ENCODE measurements at places on chromosomes 4 and X. TPM values are rescaled to one million over a fixed set of nuclear protein-coding genes. Genes with fewer than 3 reads are reported as not detected.
A peak's percentile ranks its signal among the peaks of the same experiment; 100 is the strongest.

The AGTR2 gene
- not detected for total RNA-seq

The MAP9 gene
- 10.6 TPM for total RNA-seq

The MFAP3L gene
- total RNA-seq: 5.6 TPM

The CLDN22 gene
- 0.60 TPM for total RNA-seq

The OPRPN gene
- total RNA-seq: not detected

The ELF2 gene
- total RNA-seq: 114 TPM

The MAGEA8 gene
- not detected for total RNA-seq

GRCh38 chr4:69051576-69051943, 44.7 kb upstream of the UGT2B7 start:
- no peaks in the 10 kb centered on the region for H3K4me1 ChIP-seq
- H3K36me3 ChIP-seq: no peaks in the 10 kb centered on the region
- H3K27ac ChIP-seq: no peak overlapping the region
- no peak for DNase-seq

- no peak overlapping the region for H3K4me3 ChIP-seq
- peaks cover 16% of the 10 kb centered on the region for H3K36me3 ChIP-seq
- H3K27ac ChIP-seq: no peak overlapping the region
- DNase-seq: no peak
Measured at GRCh38 chrX:123665197-123665596, 67.7 kb downstream of the THOC2 start.

GRCh38 chrX:148500423-148501385, at the start of gene AFF2:
AFF2 (plus strand) TSS chrX:148500617; CDS start chrX:148501098, 481 bp downstream.
- H3K4me3 ChIP-seq: peak within 1 kb of the TSS; percentile 31
- H3K36me3 ChIP-seq: no peaks in the 10 kb centered on the region
- H3K4me1 ChIP-seq: peaks cover 12% of the 10 kb centered on the region
- H3K27me3 ChIP-seq: peaks cover 23% of the 10 kb centered on the region
- no peak within 1 kb of the TSS for H3K27ac ChIP-seq

DNA sequence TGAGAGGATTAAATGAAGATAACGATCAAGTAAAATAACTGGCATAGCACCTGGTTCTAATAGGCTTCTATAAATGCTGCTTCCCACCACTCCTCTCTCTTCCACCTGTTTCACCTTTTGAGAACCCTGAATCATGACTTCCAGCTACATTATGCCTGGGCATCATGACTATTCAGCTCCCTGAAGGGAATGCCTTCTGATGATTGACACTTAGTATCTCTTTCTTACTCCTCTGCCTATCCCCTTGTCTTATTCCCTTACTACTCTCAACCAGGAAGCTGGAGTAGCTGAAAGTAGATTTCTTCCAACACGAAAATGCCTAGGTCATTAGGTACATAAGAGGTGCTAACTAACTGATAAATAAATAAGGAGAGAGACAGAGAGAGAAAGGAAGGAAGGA, 24.7 kb upstream of the CXCL8 start:
- no peaks in the 10 kb centered on the region for H3K4me1 ChIP-seq
- H3K4me3 ChIP-seq: no peak overlapping the region
- H3K27me3 ChIP-seq: no peaks in the 10 kb centered on the region
- H3K36me3 ChIP-seq: no peaks in the 10 kb centered on the region

DNA sequence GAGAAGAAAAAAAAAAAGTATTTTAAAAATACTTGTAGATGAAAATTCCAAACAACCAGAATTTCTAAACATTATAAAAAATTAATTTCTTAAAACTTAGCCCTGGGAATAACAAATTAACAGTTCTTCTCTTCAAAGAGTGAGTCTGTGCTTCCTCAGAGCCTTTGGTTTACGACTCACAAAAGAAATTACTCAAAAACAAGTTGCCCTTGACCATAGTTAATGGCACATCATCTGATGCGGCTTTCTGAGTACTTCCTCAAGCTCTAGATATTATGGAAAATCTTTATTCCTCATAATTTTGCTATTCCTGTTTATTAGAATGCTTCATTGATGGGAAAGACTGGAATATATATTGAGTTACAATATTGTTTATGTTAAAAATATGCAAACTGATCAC, 23.7 kb downstream of the TAPT1 start:
- DNase-seq: no peak
- no peak overlapping the region for H3K4me3 ChIP-seq
- H3K36me3 ChIP-seq: peaks cover 11% of the 10 kb centered on the region
- no peaks in the 10 kb centered on the region for H3K27me3 ChIP-seq
- no peak overlapping the region for H3K27ac ChIP-seq

- H3K27ac ChIP-seq: no peak overlapping the region
- no peaks in the 10 kb centered on the region for H3K27me3 ChIP-seq
- no peak for DNase-seq
- no peaks in the 10 kb centered on the region for H3K36me3 ChIP-seq
- H3K4me1 ChIP-seq: no peaks in the 10 kb centered on the region
- H3K4me3 ChIP-seq: no peak overlapping the region
Measured at GRCh38 chr4:174538123-174538875, 16.0 kb upstream of the HPGD start.

DNA sequence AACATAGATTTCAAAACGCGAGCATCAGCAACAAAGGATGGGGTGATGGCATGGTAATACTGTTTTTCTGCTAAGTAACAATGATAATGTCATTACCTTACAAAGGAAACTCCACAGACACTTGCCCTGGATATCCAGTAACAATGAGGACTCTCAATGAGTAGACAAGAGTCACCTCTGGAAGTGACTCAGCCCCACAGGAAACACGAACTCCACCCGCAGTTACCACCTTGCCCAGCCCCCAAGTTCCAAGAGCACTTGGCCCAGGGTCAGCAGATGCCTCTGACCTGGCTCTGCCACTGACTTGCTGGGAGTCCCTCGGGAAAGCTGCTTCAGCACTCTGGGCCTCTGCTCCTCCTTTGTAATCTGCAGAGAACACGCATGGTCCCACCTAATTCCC, 110.3 kb upstream of the MAP3K15 start:
- H3K27ac ChIP-seq: no peak overlapping the region
- peaks cover 3% of the 10 kb centered on the region for H3K36me3 ChIP-seq
- H3K4me1 ChIP-seq: peaks cover 31% of the 10 kb centered on the region

DNA sequence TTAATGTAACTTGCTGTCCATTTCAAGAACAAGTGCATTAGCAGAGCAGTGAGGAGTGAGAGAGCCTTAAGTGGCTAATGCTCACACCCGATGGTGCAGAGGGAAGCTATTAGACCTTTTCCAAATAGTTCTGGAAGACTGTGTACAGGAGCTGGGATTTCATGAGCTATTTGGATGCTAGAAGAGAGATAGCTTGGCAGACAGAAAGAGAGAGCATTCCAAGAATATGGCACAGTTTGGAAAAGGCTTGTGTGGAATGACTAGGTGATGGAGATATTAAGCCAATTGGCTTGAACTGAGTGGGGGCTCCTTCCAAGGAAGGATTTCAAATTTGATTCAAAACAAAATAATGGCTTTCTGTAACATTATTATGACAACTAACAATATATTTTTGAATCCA, 1097.2 kb upstream of the TENM3 start:
- no peaks in the 10 kb centered on the region for H3K4me1 ChIP-seq
- H3K36me3 ChIP-seq: no peaks in the 10 kb centered on the region
- H3K4me3 ChIP-seq: no peak overlapping the region

- no peak overlapping the region for H3K4me3 ChIP-seq
- H3K27ac ChIP-seq: no peak overlapping the region
- no peaks in the 10 kb centered on the region for H3K36me3 ChIP-seq
Measured at GRCh38 chrX:107677909-107678308, 49.6 kb downstream of the PRPS1 start.

GRCh38 chrX:7261672-7262332, 113.8 kb upstream of the PUDP start:
- H3K27me3 ChIP-seq: no peaks in the 10 kb centered on the region
- no peaks in the 10 kb centered on the region for H3K4me1 ChIP-seq
- H3K27ac ChIP-seq: peak overlapping the region; percentile 15
- H3K36me3 ChIP-seq: no peaks in the 10 kb centered on the region

GRCh38 chr4:76606645-76607265, 171.7 kb downstream of the SHROOM3 start:
- no peak overlapping the region for H3K4me3 ChIP-seq
- DNase-seq: no peak
- H3K27me3 ChIP-seq: no peaks in the 10 kb centered on the region
